ENCODE measurements at places on chromosomes 2 and 18. TPM values are rescaled to one million over a fixed set of nuclear protein-coding genes. Genes with fewer than 3 reads are reported as not detected.

DNA sequence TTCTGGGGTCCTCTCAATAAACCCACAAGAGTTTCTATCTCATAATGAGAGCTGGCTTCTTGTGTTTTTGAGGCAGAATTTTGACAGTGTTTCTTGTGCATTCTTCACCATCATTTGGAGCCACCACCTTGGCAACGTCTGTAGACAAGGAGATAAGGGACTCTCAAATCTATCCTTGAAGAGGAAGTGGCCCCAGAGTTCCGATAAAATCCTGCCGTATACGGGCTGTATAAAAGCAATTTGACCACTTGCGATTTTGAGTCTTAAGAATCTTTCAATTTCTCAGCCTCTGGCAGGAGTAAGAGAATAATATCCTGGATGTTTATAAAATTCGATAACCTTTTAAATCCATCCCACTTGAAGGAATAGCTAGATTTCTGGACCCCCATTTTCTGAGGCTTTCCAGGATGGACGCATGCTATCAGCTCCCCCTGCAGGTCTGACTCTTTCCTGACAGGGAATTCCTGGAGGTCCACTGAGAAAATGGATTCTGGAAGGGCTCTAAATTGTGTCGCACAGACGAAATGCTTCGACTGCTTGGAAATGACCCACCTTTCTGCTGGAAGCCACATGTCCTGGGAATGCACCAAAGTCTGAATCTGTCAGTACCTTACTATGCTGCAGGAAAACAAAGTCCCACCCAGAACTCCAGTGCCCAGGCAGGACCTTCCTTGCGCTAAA lies 54.1 kb downstream of the E2F6 start:
- peak; percentile 55 for DNase-seq

- DNase-seq, result no peak
Measured at GRCh38 chr2:8500124-8501054, 181.5 kb upstream of the ID2 start.

DNA sequence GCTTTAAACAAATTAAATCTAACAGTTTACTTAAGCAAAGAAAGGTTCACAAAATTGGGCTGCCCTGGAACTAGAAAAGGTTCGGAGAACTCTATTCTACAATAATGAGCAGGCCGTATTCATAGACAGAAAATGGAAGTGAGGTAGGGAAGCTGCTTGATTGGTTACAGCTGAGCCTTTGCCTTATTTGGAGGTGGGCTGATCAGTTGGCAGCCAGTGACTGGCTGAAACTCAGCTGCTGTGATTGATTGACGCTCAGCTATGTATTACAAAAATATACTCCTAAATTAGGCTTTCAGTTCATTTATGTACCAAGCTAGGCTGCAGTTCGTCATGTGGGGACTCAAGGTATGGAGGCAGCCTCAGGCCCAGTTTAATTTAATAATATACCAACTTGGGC lies 42.3 kb upstream of the TTR start:
- DNase-seq, result no peak

DNA sequence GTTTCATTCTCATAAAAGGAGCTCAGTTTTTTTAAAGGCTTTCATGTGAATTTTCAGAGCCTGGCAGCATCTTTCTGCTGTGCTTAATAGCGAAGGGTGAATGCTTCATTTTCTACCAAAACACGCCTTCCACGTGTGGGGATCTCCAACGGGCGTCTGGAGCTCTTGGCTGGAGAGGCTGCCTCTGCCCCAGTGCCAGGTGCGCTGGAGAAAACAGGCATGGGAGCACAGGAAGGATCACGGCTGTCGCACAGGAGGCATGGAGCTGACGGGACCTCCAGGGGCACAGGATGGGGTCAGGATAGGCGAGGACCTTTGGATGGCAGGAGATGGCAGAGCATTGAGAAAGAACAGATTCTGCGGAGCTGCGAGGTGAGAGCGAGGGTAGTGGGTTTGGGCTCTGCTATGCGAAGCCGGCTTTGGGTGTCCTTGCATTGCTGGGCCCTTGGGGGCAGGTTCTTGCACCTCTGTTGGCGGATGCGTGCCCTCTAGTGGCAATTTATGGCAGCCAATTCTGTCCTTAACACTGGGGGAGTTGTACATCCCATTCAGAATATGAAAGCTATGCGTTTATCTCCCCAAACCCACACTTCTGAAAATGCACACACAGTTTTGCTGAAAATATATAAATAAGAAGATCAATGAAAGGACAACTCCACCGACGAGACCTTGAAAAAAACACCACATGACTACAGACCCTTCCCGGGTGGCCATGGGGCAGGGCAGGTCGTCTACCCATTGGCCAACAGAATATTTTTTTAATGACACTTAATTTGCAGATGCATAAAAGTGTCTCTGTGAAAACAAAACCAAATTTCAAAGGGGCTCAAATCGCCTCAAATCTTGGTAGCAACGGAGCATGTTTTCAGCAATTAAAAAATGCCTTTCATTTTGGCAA lies 90.4 kb upstream of the SLC35G4 start:
- DNase-seq, result peak; percentile 45

- no peak for DNase-seq
Measured at GRCh38 chr2:25176138-25176537, 7.8 kb upstream of the POMC start.

DNA sequence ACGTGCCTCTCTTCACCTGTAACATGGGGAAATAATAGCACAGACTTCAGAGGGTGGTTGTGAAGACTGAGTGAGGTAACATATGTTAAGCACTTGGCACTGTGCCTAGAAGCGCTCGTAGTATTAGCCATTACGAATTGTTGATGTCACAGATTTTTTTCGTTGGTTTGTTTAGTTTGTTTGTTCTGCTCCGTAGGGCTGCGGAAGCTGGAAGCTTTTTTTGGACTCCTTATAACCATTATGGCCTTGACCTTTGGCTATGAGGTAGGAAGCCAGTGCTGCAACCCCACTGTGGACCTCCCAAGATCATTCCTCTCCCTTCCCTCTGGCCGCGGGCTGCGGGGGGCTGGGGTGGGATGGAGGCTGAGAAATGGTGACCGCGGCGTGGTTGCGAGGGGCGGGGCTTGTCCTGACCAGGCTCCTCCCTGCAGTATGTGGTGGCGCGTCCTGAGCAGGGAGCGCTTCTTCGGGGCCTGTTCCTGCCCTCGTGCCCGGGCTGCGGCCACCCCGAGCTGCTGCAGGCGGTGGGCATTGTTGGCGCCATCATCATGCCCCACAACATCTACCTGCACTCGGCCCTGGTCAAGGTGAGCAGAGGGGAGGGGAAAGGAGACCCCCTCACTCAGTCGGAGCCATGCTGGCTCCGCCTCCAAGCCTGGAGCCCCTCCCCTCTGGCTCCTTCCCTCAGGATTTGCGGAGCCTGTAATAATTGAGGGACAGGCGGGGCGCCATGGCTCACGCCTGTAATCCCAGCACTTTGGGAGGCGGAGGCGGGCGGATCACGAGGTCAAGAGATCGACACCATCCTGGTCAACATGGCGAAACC lies 5.5 kb downstream of the SLC11A1 start:
- DNase-seq, result no peak

DNA sequence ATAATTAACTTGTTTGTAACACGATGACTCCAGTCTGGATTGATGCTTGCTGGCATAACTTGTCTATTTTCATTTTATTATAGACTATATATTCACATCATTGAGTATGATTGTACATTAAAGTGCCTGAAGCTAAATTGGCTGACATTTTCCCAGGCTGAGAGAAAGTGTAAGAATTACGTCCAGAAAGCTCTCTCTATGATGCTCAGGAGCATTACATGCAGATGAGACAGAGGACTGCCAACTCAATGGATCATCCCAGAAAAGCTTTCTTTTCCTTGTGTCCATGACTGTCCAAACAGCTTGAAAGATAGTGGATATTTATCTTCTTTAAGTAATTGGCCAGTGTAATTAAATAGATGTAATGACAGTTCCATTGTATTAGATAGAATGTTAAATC lies 1372.2 kb upstream of the TMEFF2 start:
- no peak for DNase-seq

DNA sequence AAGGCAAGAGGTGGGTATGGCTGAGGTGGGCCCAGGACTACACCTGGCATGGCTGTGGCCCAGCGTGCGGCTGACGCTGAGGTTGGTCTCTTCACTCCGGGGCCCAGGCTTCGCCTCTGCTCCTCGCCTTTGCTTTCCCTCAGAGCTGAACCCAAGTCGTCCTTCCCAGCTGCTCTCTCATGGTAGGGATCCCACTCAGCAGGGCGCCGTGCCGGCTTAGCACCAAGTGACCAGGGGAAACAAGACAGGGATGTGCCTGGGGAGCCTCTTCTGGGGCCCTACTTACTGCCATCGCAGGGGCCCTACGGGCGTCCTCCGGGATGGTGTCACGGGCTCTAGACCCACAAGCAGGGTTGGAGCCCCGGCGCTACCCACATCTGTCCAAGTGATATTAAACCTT lies 138.1 kb upstream of the ALKAL2 start:
- no peak for DNase-seq

- DNase-seq, result no peak
Measured at GRCh38 chr2:226409134-226409533, 390.5 kb downstream of the IRS1 start.

DNA sequence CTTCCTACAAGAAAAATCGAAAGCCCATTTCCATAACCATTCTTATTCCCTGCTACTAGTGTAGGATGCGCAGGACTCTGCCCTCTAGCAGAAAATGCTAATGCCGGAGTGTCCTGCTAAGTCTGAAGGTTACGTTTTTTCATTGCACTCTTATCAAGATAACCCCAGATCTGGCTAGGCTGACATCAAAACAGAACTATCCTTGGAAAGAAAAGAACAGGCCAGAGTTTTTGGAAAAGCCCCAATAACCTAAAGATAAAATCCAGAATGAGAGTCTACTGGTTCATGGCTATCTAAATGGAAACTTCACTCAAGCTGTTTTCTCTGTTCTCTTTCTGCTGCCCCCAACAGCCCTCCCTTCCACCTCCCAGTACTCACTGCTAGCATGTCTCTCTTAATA lies 913 bp downstream of the RNF152 start:
- no peak for DNase-seq

DNA sequence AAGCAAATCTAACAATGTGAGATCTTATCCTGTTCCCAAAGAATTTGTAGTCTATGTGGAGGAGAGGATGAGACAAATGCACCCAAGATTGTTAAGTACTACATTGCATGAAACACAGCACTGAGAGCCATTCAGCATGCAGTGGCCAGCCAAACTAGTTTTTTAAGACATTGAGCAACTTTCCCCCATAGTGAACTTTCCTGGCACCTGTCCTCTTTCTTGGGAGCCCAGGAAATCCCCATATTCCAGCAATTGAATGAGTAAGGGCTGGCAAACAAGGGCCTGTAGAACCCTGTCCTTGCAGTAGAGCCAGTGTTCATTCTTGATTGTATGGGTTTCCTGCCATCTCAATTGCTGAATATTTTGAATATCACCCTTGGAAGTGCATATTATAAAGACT lies 58.8 kb upstream of the FIGN start:
- DNase-seq, result peak; percentile 13

DNA sequence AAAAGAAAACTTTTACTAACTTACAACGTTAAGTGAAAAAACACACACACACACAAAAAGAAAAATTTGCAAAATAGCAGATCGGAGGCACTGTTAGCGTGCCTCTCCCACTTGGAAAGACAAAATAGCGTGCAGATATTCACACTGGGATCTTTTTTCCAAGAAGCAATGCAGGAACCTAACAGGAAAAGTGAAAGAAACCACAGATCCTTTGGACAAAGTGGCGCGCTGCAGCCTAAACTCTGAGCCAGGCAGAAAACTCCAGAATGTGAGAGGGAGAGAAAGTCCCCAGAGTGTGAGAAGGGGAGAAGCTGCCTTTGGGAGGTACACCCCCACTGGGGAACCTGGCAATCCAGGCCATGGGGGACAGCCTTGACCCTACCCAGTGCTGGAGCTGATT lies 70.7 kb upstream of the SERPINE2 start:
- DNase-seq, result no peak

DNA sequence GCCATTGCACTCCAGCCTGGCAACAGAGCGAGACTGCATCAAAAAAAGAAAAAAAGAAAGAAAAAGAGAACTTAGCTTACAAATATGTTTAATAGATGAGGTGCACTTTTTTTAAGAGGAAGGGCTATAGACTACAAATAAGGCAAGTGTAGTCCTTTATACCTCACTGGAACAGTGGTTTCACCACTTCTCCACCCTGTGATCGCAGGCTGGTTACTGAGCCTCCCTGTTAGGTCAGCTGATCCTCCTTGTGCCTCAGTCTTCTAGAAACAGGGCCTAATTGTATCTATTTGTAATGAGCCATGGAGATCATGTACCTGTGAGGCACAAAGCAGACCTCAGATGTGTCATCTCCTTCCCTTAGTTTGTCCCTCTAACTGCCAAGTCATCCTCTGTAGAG lies 4.5 kb downstream of the CXCR2 start:
- no peak for DNase-seq

GRCh38 chr2:109374548-109375130 lies 239.1 kb downstream of the SEPTIN10 start:
- DNase-seq, result no peak

- DNase-seq, result no peak
Measured at GRCh38 chr2:102632380-102633175, 13.2 kb downstream of the SLC9A2 start.

The MALL gene
- total RNA-seq, result 42.0 TPM

The FKBP1B gene
- total RNA-seq, result 6.6 TPM

The ALK gene
- total RNA-seq, result 0.37 TPM

The COPS8 gene
- 159 TPM for total RNA-seq

The NT5C1B gene
- not detected for total RNA-seq

The SCRN3 gene
- total RNA-seq, result 16.5 TPM

The MAB21L4 gene
- total RNA-seq, result not detected

The PROKR1 gene
- total RNA-seq, result not detected
